ENCODE measurements at places on chromosomes 5 and 9. TPM values are rescaled to one million over a fixed set of nuclear protein-coding genes. Genes with fewer than 3 reads are reported as not detected.

The PHYKPL gene
- polyA plus RNA-seq = 21.3 TPM

The PTPRD gene
- polyA plus RNA-seq = 2.7 TPM

The INSL4 gene
- polyA plus RNA-seq = not detected

The PTPN3 gene
- 6.9 TPM for polyA plus RNA-seq

The CDO1 gene
- polyA plus RNA-seq = 4.8 TPM

DNA sequence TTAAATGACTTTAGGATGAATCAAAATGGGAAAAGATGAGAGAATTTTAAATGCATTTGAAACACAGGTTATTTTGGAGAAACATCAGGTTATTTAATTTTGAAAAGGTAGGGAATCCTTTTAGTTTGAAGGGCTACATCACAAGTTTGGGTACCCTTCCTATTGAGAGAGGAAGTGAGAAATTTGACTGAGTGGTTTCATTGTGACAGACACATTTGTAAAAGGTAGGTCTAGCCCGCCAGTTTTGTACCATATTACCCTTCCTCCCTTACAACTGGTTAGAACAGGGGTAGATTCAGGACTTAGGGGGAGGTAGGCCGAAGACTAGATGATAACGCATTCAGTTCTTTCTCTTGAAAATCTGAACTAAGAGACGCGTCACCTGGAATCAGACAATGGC lies 464.2 kb downstream of the EBF1 start:
- no peak for DNase-seq
- H3K4me3 ChIP-seq = no peak overlapping the region
- no peaks in the 10 kb centered on the region for H3K36me3 ChIP-seq
- H3K27ac ChIP-seq = no peak overlapping the region

GRCh38 chr9:96219026-96219899 lies 82.7 kb downstream of the HSD17B3 start:
- DNase-seq = peak; percentile 27
- peaks cover 16% of the 10 kb centered on the region for H3K4me1 ChIP-seq
- no peak overlapping the region for H3K27ac ChIP-seq

- DNase-seq = no peak
- H3K27me3 ChIP-seq = no peaks in the 10 kb centered on the region
- H3K4me1 ChIP-seq = no peaks in the 10 kb centered on the region
- H3K27ac ChIP-seq = no peak overlapping the region
- H3K36me3 ChIP-seq = no peaks in the 10 kb centered on the region
- H3K4me3 ChIP-seq = no peak overlapping the region
These were observed 232.1 kb downstream of the CDH12 start for GRCh38 chr5:22621084-22621483.

GRCh38 chr5:111730659-111731382 lies 26.2 kb downstream of the NREP start:
- no peak overlapping the region for H3K4me3 ChIP-seq
- no peak for DNase-seq
- no peaks in the 10 kb centered on the region for H3K27me3 ChIP-seq
- H3K4me1 ChIP-seq = peaks cover 9% of the 10 kb centered on the region

GRCh38 chr5:79560771-79561524 lies 47.0 kb upstream of the HOMER1 start:
- no peak for DNase-seq
- no peaks in the 10 kb centered on the region for H3K36me3 ChIP-seq
- no peak overlapping the region for H3K27ac ChIP-seq
- no peak overlapping the region for H3K4me3 ChIP-seq

DNA sequence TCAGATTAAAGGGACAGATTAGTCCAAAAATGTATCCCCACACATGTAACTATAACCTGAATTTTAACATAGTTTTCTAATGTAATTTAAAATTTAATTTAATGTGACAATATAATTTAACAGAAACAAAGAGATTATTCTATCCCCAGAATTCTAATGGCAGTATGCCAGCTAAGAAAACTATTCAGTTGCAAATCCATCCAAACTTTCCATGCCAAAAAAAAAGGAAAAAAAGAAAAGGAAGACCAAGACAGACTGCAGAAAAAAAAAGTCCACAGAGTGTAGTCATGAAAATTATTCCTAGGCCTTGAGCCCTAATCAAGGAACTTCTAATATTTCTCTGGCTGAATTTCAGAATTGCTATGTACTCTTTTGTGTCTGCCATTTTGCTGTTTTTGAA lies 217.6 kb downstream of the CDH18 start:
- DNase-seq = no peak
- no peak overlapping the region for H3K27ac ChIP-seq
- no peaks in the 10 kb centered on the region for H3K27me3 ChIP-seq

DNA sequence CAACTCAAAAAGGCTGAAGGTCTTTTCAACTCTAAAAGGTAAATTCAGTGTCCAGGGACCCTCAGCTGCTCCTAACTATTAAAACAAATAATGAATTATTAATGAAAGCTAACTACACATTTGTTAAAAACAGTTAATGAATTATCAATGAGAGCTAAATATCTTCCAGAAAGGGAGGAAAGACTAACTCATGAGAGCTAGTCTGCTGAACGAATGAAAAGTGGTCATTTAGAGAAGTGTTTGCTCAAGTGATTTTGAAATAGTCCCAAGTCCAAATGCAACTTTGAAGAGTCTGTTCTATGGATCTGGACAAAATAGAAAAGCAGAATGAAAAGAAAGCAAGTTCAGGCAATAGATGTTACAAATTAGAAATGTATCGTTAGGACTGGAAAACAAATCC lies 133.9 kb upstream of the SPEF2 start:
- no peak overlapping the region for H3K27ac ChIP-seq
- no peak for DNase-seq
- no peaks in the 10 kb centered on the region for H3K27me3 ChIP-seq
- H3K36me3 ChIP-seq = no peaks in the 10 kb centered on the region

All from heart left ventricle (tissue), 16 donors.